ENCODE measurements at places on chromosomes 12 and 14. TPM values are rescaled to one million over a fixed set of nuclear protein-coding genes. Genes with fewer than 3 reads are reported as not detected.

MMP19 gene
- not detected for total RNA-seq

ISM2 gene
- total RNA-seq: not detected

AACS gene
- 19.5 TPM for total RNA-seq

CLEC14A gene
- total RNA-seq: not detected

ADAMTS20 gene
- total RNA-seq: not detected

KCNMB4 gene
- total RNA-seq: 0.38 TPM

PLEKHH1 gene
- total RNA-seq: 1.6 TPM

SLC6A13 gene
- 0.34 TPM for total RNA-seq

PROX2 gene
- total RNA-seq: 0.76 TPM

TRHDE gene
- total RNA-seq: not detected

HHIPL1 gene
- not detected for total RNA-seq

Data from activated CD8-positive, alpha-beta memory T cell treated with anti-CD3 and anti-CD28 coated beads for 36 hours (primary cell).